T47D (cell line): ENCODE measurements at places on chromosomes 3 and 15.

DNA sequence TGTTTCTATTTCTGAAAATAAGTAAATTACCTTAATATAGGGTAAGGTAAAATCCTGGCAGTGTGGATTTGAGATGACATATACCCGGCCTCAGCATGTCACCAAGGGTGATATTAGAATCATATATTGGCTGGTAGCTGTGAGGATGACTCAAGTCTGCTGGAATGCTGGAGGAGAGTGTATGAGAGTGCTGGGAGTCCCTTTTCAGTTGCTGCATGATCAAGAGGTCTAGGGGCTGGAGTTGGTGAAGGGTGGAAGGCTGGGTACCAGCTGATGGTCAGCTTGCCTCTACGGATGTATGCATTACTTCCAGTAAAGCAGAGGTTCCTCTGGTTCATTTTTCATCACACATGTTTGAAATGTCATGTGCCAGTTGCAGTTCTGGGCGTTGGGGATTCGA, 40.6 kb downstream of the SLC25A26 start:
- DNase-seq = no peak

DNA sequence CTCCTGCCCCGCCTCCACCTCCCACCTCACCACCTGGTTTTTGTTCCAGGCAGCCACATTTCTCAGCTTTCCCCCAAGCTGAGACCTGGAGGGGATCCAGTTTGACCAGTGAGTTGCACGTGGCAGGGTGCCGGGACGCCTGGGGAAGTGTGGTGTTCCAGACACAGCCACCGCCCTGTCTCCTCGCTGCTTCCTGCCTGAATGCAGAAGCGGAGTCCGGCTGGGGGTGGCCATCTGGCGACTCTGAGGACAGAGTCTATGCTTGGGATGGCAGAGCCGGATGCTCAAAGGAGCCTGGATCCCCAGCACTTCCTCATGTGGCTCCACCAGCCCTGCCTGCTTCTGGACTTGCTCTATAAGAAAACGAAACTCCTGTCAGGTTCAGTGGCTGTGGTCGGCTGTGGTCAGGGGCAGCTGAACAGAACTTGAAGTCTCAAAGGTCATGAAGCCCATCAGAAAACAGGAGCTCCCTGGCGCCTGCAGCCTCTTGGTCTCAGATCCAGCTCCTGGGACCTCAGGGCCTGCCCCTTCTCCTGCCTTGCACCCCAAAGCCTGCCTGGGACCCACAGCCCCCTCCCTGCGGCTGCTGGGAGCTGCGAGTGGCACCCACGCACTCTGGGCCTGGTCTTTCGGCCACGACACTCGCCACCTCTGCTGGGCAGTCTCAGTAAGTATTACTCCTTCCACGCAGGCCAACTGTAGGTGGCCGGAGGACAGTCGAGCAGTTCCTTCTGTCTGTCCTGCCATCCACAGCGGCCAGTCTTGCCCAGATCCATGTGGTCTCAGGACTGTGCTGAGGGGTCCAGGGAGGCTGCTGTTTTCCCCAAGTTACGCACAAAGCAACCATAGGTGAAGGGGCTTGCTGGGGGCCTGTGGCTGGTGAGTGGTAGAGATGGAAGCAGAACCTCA, 112.8 kb upstream of the MEF2A start:
- DNase-seq = no peak

DNA sequence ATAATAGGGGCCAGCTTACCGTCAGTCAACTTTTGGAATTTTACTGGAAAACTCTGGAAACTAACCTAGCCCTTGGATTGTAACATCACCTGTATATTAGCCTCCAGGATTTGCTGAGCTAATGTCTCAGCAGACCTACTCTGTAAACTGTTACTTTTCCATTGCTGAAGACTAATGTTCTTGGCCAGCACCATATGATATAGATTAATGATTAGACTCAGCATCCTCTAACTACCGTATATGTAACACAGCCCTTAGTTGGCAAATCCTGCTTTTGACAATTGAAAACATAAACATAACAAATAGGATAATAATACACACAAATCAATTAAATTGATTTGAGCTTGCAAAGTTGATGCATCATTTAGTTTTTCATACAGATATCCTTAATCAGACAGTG, 26.6 kb upstream of the GBE1 start:
- DNase-seq = no peak

- no peak for DNase-seq
Measured at GRCh38 chr3:49674497-49674983, 389 bp downstream of the APEH start.

DNA sequence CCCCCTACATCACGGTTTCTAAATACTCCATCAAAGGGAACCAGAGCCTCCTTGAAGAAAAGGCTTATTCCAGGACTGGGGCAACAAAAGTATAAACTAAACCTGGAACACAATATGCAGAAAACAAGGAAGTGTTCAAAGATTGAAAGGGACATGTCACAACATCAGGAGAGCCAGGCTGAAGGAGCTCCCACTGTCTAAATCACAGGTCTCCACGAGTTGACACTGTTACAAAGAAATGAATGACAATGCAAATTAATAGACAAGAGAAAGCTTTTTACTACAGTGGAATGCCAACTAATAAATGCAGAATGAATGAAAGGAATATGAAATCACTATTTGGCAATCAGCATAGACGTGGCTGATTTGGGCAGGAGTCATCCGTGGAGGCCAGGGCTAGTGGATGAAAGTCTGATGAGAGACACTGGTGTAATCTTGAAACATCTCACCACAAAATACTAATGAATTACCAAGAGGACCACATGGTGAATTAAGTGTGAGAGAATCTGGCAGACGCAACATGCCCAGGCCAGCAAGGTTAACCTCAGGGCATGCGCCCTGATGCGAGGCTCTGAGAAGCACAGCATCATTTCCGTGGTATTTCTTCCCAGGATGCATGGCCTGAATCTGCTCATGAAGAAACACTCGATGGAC, 123.8 kb upstream of the TJP1 start:
- DNase-seq = no peak

GRCh38 chr15:38129531-38130204, 123.0 kb upstream of the SPRED1 start:
- DNase-seq = no peak

DNA sequence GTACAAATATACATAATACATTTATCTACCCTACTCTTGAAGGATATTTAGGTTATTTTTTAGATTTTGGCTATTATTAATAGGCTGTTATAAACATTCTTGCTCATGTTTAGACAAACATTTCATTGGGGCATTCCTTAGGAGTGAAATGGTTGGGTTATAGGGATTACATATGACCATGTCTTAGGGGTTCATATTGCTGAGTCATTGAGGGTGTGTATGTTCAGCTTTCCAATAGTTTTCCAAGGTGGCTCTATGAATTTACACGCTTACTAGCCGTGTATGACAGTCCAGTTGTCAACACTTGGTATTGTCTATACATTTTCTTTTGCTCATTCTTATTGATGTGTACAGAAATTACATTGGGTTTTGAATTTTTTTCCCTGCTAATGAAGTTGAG, 125.8 kb downstream of the OXSM start:
- DNase-seq = no peak

GRCh38 chr3:46854555-46854991, 8.7 kb downstream of the MYL3 start:
- DNase-seq = no peak

- no peak for DNase-seq
Measured at GRCh38 chr3:101988596-101988995, 139.3 kb downstream of the NFKBIZ start.

GRCh38 chr15:75590239-75590638, 11.1 kb upstream of the PTPN9 start:
- no peak for DNase-seq

- no peak for DNase-seq
Measured at GRCh38 chr15:40047415-40048210, 8.6 kb upstream of the SRP14 start.

DNA sequence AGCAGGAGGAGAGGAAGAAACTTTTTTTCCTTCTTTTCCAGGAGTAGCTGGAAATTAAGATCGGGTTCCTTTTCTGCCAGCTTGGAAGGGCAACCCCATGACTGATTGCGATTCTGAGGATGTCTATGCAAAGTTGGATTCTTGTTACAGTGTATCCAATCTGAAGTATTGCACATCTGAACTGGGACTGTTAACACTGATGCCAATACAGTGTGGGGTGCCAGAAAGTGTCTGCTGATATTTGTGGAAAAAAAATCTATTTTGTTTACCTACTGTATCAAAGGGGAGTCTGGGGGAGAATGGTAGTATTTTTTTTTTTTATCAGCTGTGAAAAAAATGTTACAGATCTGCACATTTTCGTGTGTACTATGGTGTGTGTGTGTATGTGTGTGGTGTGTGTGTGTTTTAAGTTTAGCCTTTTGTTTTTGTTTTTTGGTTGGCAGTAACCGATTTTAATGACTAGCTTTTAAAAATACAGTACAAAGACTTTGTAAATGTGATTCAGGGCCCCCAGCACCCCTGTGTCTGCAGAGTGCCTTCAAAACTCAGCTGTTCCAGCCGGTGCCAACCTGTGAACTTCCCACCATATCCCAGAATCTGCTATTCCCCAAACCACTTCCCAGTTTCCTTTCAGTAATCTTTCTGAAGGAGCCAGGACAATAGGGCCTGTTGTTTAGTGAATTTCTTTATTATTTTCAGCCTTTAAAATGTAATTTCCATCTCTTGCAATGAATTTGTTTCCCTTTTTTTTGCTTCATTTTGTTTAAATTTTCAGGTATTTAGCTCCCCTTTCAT, 1.9 kb downstream of the RAP2B start:
- no peak for DNase-seq

DNA sequence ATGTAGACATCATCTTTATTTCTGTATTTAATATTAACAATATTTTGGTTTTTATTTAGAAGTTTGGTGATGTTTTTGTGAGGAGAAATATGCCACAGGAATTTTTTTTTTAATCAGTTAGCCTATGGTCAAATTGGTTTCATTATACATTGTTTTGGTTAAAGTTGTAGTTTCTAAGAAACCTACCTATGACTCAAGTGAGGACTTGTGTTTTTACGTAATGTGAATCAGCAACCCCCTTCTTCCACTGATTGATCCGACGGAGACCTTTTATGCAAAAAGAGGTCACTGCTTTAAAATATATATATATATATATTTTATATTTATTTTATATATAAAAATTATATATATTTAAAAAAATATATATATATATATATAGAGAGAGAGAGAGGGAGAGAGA, 698.1 kb downstream of the FHIT start:
- no peak for DNase-seq

DNA sequence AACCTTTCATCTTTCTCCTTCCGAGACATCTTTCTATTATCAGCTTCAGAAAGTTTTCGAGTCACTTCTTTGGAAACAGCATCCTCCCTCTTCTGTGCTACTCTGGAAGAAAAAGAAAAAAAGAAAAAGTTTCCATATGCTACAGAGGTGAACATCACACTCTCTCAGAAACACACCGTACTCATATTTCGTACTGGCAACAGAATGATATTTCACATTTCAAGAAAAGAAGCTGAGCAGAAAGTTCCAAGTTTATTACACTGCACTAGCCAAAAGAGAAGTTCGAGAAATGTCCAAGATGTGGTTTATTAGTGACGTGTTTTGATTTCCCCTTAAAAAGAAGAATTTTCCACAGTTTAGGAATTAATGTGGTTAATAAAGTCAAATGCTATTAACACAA, 6.0 kb downstream of the SSR3 start:
- no peak for DNase-seq

DNA sequence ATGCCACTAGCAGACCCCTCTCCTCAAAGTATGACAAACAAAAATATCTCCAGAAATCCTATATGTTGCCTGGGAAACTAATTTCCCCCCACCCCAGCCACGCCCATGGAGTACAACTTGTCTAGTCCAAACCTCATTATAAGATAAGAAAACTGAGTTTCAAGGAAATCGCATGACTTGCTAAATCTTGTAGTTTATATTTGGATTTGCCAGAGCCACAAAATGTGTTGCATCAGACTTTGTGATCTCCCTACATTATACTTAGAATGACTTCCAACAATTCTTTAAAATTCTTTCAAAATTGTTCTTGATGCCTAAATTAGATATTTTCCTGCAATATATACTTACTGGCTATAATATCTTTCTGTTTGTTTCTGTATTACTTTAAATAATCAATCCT, 1034.4 kb downstream of the IGSF11 start:
- no peak for DNase-seq

- DNase-seq = peak; percentile 72
Measured at GRCh38 chr15:58951388-58952007, 18.0 kb upstream of the SLTM start.

- no peak for DNase-seq
Measured at GRCh38 chr15:31522028-31522427, 195.4 kb downstream of the KLF13 start.

- no peak for DNase-seq
Measured at GRCh38 chr3:150165396-150166094, 194.8 kb upstream of the PFN2 start.

- no peak for DNase-seq
Measured at GRCh38 chr3:52351762-52352368, 35.7 kb downstream of the DNAH1 start.

GRCh38 chr3:123809597-123809996, 74.5 kb downstream of the MYLK start:
- no peak for DNase-seq

DNA sequence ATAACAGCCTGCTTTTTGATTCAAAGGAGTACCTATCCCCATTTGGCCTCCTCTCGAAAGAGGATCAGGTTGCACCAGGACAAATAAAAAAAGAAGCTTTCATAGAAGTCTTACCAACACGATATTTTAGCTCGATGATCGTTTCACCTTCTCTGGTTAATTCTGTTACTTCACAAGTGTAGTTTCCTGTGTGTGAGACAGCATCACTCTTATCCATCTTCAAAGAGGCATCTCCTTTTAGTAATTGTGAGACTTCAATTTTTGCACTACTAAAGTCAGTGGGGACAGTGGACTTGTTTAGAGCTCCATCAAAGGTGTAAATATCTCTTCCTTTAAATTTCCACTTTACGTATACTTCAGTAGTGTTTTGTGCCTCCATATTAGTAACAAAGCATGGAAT, 11.0 kb downstream of the CD47 start:
- no peak for DNase-seq

DNA sequence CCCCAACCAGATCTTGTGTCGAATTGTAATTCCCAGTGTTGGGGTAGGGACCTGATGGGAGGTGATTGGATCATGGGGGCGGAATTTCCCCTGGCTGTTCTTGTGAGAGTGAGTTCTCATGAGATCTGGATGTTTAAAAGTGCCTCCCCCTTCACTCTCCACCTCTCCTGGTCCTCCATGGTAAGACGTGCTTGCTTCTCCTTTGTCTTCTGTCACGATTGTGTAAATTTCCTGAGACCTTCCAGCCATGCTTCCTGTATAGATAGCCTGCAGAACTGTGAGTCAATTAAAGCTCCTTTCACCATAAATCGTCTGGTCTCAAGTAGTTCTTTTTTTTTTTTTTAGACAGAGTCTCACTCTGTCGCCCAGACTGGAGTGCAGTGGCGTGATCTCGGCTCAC, 42.3 kb downstream of the NR1D2 start:
- no peak for DNase-seq

GRCh38 chr3:94132777-94133176, 69.9 kb downstream of the NSUN3 start:
- no peak for DNase-seq

GRCh38 chr15:69722924-69723323, 270.3 kb downstream of the RPLP1 start:
- no peak for DNase-seq

GRCh38 chr3:5448816-5449215, 261.3 kb downstream of the EDEM1 start:
- DNase-seq = no peak

GRCh38 chr3:65005486-65005885, 317.7 kb upstream of the ADAMTS9 start:
- DNase-seq = no peak

- no peak for DNase-seq
Measured at GRCh38 chr3:64008487-64009351, 14.6 kb downstream of the PSMD6 start.
